ENCODE measurements at places on chromosomes 7 and 10. TPM values are rescaled to one million over a fixed set of nuclear protein-coding genes. Genes with fewer than 3 reads are reported as not detected.
A peak's percentile ranks its signal among the peaks of the same experiment; 100 is the strongest.

DNA sequence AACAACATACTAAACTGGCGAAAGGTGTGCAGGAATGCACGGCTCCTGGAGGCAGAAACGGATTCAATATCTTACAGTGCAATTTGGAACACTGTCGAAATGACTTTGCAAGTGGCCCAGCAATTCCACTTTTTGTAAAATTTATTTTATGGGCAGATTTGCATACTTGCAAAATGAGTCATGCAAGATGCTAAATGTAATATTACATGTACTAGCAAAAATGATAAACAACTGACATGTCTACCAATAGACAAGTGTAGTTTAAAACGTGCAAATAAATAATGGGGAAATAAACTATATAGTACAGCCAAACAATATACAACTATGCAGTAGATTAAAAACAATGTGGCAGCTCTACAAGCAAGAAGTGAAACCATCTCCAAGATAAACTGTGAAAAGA is 97.7 kb downstream of the ARHGAP12 start:
- DNase-seq = no peak

DNA sequence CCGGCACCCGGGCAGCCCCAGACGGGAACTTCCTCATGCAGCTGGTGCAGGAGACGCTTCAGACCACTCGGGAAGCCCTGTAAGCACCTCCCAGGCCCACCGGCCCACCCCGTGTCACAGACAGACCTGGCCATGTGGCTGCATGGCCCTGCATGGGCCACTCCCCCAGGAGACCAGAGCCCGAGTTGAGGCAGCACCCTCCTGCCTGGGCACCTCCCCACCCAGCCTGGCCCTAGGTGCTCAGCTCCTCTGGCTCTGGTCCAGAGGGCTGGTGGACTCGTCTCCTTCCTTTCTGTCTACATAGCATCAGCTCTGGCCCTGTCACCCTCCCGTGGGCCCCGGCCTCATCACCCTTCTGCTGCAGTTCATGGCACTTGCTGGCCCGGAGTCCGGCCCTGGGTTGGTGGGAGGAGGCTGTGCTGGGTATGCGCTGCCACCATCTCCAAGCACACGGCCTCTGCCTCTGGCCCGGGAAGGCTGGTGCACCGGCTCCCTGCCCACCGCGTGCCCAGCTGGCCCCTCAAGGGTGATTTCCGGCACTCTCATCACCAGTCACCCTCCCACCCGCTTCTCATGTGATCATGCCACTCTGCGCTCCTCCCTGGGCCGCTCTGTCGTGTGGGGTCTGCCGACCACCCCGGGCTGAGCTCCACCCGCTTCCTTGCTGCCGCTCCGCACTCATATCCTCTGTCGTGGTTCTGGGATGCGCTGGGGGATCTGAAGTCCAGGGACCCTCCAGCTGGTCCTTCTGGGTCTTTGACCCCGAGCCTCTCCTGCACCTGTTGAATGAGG is 53.1 kb upstream of the DPYSL4 start:
- no peak for DNase-seq

DNA sequence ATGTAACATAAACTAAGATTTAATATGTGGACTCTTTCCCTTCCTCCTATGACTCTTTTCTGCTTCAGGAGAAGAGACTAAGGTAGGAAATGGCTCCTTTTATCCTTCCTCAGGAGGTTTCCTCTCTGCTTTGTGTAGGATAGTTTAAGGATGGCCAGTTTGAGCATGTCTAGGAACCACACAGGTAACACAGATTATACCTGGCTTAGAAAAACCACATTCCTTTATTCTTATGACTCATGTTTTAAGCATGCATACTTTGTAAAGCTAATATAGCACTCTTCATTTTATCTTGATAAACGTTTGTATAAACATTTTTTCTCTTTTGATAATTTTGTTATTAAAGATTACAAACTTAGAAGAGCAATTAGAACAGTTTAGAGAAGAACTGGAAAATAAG is 57.8 kb downstream of the CYP51A1 start:
- no peak for DNase-seq

DNA sequence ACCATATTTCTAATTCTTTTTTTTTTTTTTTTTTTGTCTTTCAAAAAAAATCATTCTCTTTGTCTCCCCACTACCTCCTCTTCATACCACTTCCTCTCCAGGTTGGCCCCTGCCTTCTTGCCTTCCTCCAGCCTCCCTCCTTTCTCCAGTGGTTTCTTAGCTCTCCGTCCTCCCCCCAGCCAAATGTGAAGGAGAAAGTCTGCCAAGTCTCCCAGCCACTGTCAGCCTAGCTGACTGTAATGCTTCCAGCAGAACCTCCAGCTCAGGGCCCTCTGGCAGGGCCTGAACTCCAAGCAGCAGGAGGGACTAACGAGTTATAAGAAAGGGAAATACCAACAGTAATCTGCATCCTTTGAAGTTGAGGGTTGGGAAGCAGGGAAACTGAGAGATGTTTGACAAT is 35.5 kb upstream of the BICC1 start:
- DNase-seq = peak; percentile 81

GRCh38 chr7:51446785-51447184 is 130.2 kb upstream of the COBL start:
- no peak for DNase-seq

DNA sequence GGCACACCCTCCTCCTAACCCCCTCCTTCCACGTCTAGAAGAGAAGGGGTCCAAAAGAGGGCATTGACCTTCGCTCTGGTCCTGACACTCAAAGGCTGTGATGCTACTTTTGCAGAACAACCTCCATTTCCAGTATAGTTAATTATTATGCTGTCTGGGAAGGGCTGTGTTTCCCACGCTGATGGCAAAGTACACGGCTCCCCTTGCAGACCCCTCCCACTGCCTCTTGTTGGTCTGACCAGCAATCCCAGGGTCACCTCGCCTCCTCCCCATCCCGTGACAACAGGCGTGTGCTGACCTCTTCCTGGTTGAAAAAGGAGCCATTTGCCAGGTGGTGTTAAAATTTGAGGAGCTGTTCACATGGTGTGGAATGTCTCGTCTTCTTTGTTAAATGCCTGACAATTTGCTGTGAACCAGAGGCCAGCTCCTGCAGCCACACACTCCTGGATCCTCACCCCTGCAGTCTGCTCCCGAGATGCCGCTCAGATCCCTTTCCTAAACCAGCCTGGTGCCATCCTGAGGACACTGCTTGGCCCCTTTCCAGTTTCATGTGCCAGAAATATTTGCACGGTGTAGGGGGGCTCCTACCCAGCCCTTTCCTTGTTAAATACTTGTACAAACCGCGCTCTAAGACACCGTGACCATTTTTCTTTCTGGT is 321.7 kb downstream of the WDR37 start:
- peak; percentile 71 for DNase-seq

- no peak for DNase-seq
These were observed 299.4 kb upstream of the VSTM2A start for GRCh38 chr7:54242776-54243175.

DNA sequence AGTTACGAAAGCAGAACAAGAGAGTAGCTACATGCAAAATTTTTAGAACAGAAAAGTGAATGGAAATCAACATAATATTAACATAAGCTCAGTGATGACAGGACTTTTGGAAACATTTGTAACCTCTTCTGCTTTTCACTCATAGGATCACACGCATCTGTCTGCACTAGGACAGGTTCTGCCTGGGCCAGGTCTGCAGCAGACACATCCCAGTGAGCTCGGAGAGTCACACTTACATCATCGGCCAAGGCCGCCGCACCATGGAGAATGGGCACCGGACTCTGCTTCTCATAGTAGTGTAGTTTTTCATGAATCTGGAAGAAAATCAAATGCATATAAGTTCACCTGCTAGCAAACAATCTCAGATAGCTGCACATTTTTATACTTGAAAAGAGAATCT is 150.9 kb upstream of the ODAD2 start:
- no peak for DNase-seq

Gene MYL10
- total RNA-seq = not detected

All from endodermal cell (in vitro differentiated cells).